ENCODE measurements at places on chromosomes 5 and 9. TPM values are rescaled to one million over a fixed set of nuclear protein-coding genes. Genes with fewer than 3 reads are reported as not detected.

DNA sequence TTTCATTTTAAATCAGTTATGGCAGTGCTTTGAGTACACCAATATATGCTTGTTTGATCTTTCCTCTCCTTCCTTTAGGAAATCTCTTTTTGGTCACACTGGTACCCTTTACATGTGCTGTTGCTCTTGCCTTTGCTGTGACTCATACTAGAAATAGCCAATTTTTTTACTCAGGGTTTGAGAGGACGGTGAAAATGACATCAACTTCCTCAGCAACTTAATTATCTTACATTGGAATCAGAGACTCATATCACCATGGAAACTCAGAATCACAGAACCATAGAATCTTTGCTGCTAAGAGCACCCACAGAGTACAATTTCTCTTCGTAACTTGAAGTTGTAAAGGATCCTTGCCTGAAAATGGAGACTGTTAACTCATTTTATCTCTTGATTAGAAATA is 13.8 kb upstream of the ZNF300 start:
- peak; percentile 77 for DNase-seq

DNA sequence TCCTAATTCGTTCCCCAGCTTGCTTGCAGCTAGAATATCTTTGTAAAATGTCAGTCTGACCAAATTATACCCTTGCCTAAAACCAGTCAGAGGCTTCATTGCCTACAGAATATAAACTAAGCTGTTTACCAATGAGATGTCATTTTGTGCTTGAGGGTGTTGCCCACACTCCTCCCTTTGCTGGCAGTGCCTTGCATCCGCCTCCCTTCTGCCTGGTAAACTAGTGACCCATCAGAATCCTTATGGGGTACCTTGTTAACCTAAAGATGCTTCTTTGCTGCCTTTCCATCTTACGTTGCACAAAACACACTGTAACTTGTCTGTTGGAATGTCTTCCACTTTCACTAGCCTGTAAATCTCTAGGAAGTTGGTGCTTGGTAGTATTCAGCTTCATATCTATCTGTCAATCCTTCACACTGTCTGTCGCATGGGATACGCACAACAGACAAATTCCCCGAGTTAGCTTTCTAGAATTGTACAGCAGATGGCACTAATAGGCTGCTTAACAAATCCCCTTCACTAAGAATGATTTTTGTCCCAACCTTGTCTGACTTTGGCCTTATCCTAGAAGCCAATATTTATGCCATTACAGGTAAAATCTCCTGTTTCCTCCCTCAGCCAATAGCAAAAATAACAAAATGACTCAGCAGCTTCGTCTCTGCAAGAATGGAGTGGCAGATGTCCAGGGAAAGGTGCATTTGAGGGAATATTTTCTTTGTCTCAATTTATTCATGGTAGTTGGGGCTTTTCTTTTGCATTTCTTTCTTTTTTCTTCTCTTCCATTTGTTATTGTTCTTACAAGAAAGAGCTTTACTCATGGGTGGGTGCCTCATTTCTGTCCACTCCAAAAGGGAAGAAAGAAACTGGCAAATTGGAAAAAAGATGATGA is 3.0 kb downstream of the NUDT2 start:
- DNase-seq = peak; percentile 31

GRCh38 chr5:95725937-95726810 is 5.0 kb upstream of the RHOBTB3 start:
- no peak for DNase-seq

GRCh38 chr5:146447734-146448380 is 724 bp downstream of the TCERG1 start:
- DNase-seq = peak; percentile 21

- no peak for DNase-seq
Measured at GRCh38 chr9:131593936-131594665, 48.8 kb downstream of the PRRT1B start.

GRCh38 chr9:13942695-13943094 is 371.2 kb downstream of the NFIB start:
- DNase-seq = peak; percentile 93

GRCh38 chr5:110161162-110161561 is 471.4 kb downstream of the MAN2A1 start:
- peak; percentile 1 for DNase-seq

- peak; percentile 41 for DNase-seq
Measured at GRCh38 chr5:92548346-92548745, 1032.7 kb downstream of the NR2F1-AS1 start.

DNA sequence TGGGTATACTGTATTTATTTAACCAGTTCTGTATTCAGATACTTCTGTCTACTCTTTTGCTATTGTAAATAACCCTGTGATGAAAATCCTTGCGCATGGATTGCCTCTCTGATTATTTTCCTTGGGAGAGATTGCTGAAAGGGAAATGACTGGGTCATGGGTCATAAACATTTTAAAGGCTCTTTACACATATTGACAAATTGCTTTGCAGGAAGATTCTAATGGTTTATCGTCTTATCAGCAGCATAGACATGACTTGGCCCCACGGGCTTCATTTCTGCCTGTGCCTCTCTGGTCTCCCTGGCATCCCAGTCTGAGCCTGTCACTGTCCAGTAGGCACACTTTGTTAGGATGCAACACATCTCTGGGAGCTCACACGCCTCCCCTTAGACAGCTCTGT is 52.3 kb downstream of the RGS3 start:
- no peak for DNase-seq

Gene ACSL6
- not detected for total RNA-seq

Gene LHX3
- total RNA-seq = not detected

Gene COL5A1
- 179 TPM for total RNA-seq

Gene NPR3
- total RNA-seq = not detected

Gene PLCXD3
- 0.20 TPM for total RNA-seq

Gene ARID3C
- not detected for total RNA-seq

All from RPMI7951 (cell line).